ENCODE measurements at places on chromosomes 16 and 17.

DNA sequence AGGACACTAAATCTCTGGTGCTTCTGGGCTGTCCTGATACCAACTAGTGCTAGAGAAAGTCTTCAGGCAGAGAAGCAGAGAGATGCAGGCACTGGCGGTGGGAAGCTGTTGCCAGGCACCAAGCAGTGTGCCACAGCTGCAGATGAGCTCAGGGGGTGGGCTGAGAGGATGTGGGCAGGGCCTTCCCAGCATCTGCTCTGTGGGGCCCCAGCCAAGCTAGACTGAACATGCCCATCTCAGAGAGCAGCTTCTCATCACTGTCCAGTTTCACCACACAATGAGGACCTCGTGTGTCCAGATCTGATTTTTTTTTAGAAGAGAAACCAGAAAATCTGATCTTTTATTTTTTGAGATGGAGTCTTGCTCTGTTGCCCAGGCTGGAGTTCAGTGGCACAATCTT lies 17.1 kb downstream of the PSKH1 start:
- DNase-seq = no peak

DNA sequence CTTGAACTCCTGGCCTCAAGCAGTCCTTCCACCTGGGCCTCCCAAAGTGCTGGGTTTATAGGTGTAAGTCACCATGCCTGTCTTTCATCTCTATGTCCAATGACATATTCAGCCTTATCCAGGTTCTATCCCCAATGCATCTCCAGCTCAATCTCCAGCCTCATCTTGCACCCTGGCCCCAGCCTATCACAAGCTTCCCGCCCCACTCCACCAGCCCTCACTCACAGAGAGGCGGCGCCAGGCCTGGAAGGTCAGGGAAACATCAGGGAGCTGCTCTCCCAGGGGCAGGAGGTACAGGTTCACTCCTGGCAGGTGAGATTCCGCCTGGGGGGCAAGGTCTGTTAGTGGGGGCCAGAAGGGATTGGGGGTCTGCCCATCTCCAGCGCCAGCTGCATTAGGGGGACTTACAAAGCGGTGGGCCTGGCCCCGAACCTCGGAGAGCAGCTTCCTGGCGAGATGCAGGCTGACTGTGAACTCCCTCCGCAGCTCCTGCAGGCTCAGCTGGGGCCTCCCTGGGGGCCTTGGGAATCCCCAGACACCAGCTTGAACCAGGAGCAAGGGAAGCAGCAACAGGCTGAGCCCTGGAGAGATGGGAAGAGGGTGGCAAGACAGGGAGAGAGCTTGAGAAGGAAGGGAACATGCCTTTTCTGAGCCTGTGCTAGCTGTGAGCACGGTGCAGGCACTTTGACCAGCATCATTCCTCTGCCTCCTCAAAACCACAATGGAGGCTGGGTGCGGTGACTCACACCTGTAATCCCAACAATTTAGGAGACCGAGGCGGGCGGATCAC lies 3.0 kb downstream of the IL27 start:
- DNase-seq = no peak

- DNase-seq = no peak
Measured at GRCh38 chr17:42563543-42563942, 1.6 kb downstream of the COASY start.

DNA sequence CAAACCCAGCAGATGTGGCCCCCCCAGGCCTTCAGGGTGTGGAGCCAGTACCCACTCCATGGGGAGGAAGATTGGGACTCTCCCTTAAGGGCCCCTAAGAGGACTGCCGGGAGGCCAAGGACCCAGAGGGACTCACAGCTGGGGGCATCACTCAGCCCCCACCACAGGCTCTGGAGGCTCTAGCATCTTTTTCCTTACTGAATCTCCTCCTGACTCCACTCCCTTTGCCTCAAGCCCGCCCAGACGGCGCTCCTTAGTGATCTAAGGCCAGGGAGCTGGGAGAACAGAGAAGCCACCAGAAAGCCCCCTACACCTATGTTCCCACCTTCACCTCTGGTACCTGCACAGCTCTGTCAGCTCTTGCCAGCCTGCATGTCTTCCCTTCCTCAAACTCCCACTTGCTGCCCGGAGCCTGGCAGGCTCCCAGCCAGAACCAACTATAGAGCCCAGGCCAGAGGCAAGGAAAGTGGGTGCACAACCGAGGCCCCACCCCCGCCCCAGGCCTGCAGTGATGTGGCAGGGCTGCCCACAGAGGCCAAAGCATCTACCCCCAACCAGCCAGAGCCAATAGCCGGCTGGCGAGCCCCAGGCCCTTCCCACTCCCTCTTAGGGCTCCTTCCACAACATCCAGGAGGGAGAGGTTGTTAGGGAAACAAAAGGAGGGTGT lies 22.3 kb upstream of the MPO start:
- no peak for DNase-seq

DNA sequence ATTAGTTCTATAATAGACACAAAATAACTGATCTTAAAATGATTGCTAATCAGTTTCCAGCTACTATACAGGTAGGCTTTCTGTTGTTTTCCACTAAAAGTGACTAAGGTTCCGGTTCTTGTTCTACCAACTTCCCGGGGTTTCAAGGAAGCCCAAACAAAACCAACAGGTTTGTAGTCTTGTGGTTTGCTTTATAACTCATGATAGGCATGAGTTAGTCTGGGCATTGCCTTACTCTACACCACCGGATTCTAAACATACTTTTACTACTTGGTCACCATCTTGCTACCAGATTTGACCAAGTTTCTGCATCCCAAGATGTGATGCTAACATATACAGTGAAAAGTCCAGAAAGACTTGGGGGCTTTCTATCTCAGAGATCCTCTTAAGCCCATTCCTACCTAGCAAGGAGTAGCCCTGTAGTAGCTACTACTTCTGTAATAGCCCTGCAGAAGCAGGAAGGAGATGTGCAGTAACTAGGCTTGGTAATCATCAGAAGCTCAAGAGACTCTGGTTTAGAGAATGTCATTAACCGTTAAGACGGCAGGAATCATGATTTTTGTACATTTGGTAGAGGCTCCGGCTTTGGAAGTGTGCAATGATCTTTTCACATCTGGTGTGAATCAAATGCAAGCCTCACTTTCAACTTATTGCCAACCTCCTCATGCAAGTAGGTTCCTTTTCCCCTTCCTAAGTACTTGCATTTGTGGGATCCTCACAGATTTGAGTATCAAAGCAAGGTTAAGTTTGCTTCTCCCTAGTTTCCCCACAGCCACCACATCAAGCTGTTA lies 1.6 kb downstream of the FAM117A start:
- no peak for DNase-seq

DNA sequence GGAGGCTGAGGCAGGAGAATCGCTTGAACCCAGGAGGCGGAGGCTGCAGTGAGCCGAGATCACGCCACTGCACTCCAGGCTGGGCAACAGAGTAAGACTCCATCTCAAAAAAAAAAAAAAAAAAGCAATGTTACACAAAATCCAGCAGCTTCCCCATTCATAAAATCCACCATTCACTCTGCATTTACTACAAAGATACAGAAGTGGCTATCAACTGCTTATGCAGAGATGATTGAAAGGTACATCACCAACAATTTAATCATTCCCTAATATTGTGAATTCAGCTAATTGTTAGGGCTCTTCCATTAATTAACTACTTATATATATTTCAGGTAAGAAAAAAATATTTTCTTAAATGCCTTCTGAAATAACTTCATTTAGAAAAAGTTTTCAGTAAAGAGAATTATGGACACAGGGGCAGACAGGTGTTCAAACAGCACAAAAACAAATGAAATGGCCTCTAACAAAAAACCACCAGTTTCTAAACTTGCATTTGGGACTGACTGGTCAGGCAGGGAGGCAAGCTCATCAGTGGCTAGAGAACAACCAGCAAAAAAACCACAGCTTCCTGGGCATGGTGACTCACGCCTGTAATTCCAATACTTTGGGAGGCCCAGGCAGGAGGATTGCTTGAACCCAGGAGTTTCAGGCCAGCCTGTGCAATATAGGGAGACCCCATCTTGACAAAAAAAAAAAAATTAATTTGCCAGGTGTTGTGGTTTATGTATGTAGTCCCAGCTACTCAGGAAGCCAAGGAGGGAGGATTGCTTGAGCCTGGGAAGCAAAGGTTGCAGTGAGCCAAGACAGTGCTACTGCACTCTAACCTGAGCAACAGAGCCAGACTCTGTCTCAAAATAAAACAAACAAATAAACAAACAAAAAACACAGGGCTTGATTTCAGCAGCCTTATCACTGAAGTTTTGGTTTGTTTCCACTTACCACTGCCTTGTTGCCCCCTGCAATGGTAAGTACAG lies 26.3 kb downstream of the ERN1 start:
- DNase-seq = no peak

DNA sequence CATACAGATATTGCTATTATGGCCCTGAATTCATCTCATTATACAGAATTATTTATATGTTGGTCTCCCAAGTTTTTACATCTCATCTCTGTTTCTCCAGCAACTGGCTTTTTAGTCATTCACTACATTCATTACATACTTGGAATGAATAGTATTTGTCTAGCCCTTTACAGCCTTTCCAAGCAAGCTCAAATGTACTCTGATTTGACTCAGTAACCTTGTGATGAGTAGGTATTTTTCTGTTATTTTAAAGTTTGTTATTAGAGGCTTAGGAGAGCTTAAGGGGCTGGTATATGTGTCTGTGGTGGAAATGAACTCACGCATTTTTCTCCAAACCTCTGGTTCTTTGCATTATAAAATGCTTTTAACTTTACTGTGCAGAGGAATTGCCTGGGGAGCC lies 224.7 kb downstream of the SNX29 start:
- no peak for DNase-seq

- no peak for DNase-seq
Measured at GRCh38 chr16:27413956-27414355, 12.0 kb downstream of the IL21R start.
